ENCODE measurements at places on chromosomes 13 and 19.

DNA sequence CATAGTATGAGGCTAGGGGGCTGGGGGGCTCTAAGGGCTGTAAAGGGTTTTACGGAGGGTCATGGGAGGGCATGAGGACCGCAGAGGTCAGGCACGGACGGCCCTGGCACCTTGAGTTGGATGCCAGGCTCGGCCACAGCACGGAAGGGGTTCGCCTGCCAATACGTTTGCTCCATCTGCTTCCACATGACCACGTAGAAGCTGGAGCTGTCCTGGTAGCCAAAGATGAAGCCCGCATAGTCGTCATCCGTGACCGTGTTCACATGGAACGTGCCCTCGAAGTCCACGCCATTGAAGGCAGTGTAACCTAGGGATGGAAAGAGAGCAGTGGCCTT, 6.4 kb downstream of the COMP start:
- no peak for DNase-seq

DNA sequence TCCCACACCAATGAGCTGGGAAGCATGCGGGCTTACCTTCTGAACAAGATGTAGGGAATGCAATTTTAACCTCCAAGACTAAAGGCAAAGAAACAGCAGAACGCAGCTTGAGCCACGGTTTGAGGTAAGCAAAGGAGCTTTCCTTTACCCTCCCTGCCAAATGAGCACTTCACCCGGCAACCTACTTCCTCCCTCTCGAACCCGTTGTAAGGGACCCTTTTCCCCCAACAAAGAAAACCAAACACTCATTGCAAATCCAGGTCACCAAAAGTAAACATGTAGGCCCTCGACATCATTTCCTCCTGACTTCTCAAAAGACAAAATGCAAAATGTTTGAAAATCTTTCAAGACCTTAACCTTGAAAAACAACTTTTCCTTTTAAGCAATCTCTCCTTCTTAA, 65.3 kb downstream of the ABCC4 start:
- DNase-seq, result no peak

DNA sequence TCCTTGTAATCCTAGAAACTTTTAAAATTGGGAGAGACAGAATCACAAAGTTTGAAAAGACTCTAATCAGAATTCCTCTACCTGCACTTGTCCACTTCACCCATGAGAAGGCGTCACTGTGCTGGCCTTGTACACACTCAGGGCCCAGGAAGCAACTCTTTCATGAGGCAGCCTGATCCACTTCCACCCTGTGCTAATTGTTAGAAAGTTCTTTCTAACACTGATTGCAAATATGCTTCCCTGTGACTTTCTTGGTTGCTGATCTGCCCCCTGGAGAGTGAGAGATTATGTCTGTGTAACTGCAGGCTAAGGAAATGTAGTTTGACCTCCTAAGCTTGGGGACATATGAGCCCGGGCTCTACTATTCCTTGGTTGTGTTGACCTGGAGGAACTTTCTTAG, 494.6 kb downstream of the MYO16 start:
- no peak for DNase-seq

- no peak for DNase-seq
These were observed 174.6 kb downstream of the ITGBL1 start for GRCh38 chr13:101626925-101627555.

- DNase-seq, result no peak
These were observed 22.1 kb downstream of the PIN1 start for GRCh38 chr19:9857076-9857721.

DNA sequence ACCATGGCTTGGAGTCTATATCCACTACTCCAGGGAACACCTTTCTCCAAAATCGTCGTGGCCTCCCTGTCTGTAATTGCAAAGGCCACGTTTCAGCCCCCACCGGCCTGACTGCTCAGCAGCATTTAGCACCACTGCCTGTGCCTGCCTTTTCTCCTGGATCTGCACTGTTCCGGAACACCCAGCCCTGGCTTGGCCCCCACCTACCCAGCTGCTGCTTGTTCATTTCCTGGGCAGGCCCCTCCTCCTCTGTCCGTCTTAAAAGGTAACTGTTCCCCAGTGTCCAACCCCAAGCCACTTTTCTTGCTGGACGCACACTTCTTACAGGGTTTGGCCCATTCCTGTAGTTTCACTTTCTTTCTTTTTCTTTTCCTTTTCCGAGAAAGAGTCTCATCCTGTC, 8.5 kb upstream of the SYT5 start:
- no peak for DNase-seq

- no peak for DNase-seq
These were observed 502.8 kb downstream of the COG6 start for GRCh38 chr13:40158218-40158617.

DNA sequence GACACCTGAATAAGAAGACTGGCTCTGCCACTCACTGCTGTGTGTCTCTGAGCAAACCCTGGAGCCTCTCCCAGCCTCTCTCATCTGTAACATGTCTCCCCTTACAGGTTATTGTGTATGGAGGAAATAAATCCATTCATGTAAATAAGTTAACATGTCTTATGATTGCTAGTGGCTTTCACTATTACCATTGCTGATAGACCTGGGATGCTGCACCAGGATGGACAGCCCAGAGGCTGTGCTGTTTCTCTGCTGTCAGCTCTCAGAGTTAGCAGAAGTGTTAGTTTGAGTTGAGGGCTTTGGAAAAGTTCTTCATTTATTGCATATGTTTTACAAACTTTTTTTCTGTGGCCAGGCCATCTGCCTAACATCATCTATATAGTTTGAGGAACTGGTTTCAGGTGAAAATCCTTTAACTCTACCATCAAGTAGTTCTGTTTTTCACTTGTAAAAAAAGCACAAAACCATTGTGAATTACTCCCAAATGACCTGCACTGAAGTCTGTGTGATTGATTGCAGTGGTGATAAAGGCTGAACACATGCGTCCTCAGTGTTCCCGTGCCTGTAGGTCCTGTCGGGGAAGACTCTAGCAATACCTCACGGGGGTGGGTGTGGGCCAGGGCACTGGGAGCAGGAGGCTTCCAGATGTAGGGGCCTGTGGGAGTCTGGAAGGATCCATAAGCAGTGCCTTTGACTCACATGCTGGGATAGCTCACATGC, 24.6 kb downstream of the MPHOSPH8 start:
- DNase-seq, result no peak

DNA sequence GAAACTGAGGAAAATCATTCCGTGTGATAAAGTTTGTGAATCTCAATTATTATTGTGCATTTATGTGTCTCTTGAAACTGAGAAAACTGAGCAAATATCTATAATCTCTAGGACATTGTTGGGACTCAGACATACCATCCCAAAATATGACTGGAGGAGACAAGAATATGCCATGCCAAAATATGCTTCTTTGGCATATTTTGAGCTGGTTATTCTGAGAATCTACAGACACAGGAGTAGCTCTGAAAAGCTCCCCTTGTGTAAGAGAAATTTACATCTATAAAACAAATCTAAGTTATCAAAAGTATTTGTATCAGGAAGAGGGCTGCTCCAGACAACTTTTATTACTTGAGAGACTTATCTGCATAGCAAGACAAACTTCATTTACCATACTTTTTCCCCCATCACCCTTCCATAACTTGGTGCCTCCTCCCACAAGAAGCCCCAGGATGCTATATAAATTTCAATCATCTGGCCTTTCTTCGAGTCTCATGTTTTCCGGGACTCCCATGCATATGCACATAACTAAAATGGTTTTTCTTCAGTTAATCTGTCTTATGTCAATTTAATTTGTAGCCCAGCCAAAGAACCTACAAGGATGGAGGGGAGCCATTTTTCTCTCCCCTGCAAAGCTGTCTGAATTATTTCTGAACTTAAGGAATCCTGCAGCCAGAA, 28.6 kb upstream of the NDFIP2 start:
- no peak for DNase-seq

GRCh38 chr13:33560726-33561125, 257.2 kb upstream of the RFC3 start:
- DNase-seq, result no peak

GRCh38 chr19:13149628-13150186, 468 bp downstream of the STX10 start:
- DNase-seq, result no peak

GRCh38 chr19:10763828-10764339, 46.0 kb downstream of the DNM2 start:
- DNase-seq, result no peak

DNA sequence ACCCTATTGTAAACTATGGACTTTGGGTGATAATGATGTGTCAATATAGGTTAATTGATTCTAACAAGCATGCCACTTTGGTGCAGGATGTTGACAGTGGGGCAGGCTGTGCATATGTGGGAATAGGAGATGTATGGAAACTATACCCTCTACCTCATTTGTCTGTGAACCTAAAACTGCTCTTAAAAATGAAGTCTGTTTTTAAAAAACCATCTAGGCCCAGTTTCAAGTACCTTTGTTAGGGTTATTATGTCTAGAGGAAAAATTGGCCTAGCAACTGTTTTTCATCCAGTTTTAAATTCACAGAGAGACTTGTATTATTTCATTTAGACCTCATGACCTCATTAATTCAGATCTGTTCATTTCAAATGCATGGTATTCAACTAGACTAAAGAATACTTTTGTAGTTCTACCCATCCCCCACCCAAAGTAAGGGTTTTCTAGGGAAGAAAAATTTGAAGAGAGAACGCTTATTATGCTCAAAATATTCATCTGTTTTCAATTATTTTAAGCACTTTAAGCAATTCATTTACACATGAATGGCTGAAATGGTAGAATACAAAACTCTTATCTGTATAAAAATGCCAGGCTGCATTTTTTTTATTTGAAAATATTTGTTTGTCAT, 1781.9 kb upstream of the MIR17HG start:
- DNase-seq, result no peak

DNA sequence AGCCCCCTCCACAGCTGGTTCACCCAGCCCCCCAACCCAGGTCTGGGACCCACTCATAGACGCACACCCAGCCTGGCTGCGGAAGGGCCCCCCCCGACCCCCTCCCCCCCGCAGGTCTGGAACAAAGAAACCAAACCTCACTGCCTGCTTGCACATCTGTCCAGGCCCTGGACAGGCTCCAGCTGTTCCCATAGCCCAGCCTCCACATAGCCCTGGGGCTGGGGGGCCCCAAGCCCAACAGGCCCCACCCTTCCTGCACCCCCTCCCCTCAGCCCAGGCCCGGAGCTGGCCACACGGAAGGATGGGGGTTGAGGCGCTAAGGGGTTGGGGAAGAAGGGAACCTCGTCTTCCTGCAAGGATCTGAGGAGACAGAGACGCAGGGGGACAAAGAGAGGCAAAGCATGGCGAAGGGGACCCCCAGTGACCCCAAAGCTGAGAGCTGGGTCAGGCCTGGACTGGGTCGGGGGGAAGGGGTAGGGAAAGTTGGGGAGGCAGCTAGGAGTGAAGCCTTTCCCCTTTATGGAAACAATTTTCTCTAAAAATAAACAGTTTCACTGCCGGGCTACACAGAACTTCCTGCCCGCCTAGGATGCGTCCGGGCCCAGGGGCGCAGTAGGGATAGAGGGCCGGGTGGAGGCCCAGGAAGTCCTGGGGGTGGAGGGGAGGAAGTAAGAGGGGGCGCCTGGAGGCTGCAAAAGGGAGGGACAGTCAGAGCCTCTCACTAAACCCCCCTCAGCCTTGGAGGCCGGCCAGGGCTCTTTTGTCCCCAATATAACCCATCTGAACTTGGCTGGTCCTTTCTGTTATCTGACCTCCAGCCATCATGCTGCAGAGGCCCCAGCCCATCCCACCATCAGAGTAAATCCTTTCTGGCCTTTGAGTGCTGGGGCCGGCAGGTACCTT, 2.4 kb downstream of the KANK2 start:
- DNase-seq, result no peak

DNA sequence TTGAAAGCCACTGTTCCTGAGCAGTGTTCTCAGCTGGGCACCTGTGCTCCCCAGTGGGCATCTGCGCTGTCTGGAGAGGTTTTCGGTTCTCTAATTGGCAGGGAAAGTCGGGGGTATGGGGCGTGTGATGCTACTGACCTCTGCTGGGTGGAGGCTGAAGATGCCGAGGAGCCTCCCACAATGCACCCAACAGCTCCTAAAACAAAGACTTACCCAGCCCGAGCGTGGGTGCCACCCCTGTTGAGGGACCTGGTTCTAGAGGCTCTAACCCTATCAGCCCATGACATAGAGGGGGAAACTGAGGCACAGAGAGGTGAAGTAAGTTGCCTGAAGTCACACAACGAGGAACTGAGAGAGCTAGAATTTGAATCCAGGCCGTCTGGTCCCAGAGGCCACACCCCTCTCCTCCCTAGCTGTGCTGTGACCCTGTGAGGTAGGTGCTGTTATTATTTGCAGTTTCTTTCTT, 2.3 kb downstream of the SPACA4 start:
- DNase-seq, result no peak

DNA sequence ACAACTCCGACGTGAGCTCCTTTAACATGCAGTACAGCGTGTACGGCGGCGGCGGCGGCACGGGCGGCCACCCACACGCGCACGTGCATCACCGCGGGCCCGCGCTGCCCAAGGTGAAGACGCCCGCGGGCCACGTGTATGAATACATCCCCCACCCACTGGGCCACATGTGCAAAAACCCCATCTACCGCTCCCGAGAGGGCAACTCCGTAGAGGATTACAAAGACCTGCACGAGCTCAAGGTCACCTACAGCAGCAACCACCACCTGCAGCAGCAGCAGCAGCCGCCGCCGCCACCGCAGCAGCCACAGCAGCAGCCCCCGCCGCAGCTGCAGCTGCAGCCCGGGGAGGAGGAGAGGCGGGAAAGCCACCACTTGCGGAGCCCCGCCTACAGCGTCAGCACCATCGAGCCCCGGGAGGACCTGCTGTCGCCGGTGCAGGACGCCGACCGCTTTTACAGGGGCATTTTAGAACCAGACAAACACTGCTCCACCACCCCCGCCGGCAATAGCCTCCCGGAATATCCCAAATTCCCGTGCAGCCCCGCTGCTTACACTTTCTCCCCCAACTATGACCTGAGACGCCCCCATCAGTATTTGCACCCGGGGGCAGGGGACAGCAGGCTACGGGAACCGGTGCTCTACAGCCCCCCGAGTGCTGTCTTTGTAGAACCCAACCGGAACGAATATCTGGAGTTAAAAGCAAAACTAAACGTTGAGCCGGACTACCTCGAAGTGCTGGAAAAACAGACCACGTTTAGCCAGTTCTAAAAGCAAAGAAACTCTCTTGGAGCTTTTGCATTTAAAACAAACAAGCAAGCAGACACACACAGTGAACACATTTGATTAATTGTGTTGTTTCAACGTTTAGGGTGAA, 6.6 kb downstream of the SLITRK5 start:
- no peak for DNase-seq

DNA sequence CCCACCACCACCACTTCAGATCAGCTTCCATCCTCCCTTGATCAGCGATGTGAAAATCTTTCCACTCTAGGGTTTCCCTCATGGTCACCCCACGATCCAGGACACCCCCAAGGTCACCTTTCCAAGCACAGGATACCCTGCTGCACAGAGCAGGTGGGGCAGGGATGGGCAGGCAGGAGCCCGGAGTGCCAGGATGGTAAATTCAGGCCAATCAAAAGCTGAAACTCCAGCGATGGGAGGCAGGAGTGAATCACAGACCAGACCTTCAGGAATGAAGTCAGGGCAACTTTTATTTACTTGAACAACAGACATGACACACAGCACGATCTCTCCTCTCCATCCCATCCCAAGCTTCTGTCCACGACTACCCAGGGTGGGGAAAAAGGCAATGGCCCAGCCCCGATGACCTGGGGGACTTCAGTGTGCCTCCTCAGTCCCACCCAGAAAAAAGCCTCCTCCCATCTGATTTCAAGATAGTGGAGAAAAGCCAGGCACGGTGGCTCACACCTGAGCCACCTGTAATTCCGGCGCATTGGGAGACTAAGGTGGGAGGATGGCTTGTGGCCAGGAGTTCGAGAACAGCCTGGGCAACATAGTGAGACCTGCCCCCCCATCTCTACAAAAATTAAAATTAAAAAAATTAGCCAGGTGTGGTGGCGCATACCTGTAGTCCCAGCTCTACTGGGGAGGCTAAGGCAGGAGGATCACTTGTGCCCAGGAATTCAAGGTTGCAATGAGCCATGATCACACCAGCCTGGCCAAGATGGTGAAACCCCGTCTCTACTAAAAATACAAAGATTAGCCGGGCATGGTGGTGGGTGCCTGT, 39.2 kb downstream of the ZSWIM4 start:
- DNase-seq, result no peak
